K562 (cell line): ENCODE measurements at places on chromosomes 1 and 21. TPM values are rescaled to one million over a fixed set of nuclear protein-coding genes. Genes with fewer than 3 reads are reported as not detected.

Gene CHODL
- not detected in 2 replicates for total RNA-seq

Gene SH2D1B
- 5.4 and 6.3 TPM in 2 replicates for total RNA-seq

Gene BTBD8
- 1.2 and 1.5 TPM in 2 replicates for total RNA-seq

Gene SPRR2G
- total RNA-seq: not detected in 2 replicates

Gene MINDY1
- total RNA-seq: 8.6 and 9.8 TPM in 2 replicates
